ENCODE measurements at places on chromosomes 4 and X. TPM values are rescaled to one million over a fixed set of nuclear protein-coding genes. Genes with fewer than 3 reads are reported as not detected.

NR3C2 gene
- 14.1 TPM for polyA plus RNA-seq

ERCC6L gene
- 1.7 TPM for polyA plus RNA-seq

RAB40AL gene
- not detected for polyA plus RNA-seq

FOXR2 gene
- polyA plus RNA-seq = not detected

TACR3 gene
- 7.3 TPM for polyA plus RNA-seq

RS1 gene
- polyA plus RNA-seq = not detected

GRCh38 chr4:97627750-97628149, 515.5 kb downstream of the STPG2 start:
- no peak for DNase-seq

GRCh38 chr4:56681853-56682525, 893 bp upstream of the HOPX start:
- DNase-seq = no peak

- no peak for DNase-seq
Observed at GRCh38 chrX:9148615-9149399, 114.9 kb upstream of the FAM9B start.

GRCh38 chrX:8067754-8068462, 103.2 kb downstream of the VCX2 start:
- no peak for DNase-seq

- DNase-seq = no peak
Observed at GRCh38 chr4:99483636-99484035, 27.2 kb upstream of the C4orf17 start.

DNA sequence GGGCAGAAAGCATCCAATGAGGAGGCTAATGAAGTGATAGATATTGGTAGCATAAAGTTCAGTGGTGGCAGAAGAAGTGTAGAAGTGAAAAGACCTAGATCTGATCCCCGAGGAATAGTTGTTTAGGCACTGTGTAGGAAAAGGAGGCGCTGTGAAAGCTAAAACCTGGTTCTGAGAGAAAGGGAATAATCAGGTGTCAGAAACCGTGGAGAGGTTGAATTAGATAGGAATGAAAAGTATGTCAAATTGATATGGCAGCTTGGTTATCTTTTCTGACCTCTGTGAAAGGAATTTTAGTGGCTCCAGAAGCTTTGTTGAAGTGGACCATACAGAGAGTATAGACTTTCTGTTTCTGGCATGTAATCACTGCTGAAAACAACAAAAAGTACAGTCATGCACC, 30.8 kb upstream of the CCDC160 start:
- no peak for DNase-seq

DNA sequence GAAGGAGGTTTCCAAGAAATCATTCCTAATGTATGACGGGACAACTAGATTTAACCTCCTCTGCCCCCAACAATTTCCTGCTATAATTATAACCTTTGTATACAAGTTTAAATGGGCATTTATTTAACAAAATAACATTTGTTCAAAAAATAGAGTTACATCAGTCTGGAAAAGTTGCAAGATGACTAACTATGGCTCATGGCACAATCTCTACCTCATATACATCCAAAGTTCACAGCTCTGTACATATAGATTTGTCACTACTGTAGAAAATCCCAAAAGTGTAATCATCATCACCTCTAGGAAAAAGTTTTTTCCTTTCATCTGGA, 3.8 kb upstream of the RPS6KA3 start:
- DNase-seq = no peak

DNA sequence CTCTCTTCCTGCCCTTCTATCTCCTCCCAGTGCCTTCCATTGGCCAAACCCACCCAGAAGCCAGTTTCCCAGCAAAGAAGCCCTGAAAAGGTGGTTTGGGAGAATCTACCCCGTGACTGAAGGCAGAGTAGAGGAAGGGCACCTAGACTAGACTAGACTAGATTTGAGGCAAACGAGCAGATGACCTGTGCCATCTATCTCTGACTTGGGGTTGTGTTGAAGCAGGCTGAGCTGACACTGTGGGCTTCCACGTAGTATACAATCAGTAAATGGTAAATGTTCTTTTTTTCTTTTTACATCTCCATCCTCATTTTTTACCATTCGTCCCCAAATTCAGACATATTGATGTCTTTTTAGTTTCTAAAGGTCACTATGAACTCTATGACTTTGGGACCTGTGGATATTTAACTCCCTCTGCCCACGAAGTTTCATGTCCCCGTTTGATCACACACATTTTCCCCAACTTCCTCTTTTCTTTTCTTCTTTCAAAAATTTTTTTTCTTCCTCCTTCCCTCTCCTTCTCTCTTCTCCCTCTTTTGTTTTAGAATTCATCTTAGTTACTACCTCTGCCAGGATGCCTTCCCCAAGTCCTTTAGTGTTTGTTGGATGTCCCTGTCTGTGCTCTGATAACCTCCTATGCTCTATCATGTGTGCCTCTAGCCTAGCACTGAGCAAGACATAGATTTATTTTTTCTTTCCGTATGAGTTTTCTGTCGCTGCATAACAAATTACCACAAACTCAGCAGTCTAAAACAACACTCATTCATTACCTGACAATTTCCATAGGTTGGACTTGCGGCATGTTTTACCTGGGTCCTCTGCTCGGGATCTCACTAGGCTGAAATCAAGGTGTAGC, 6.2 kb upstream of the AFF1 start:
- DNase-seq = no peak

DNA sequence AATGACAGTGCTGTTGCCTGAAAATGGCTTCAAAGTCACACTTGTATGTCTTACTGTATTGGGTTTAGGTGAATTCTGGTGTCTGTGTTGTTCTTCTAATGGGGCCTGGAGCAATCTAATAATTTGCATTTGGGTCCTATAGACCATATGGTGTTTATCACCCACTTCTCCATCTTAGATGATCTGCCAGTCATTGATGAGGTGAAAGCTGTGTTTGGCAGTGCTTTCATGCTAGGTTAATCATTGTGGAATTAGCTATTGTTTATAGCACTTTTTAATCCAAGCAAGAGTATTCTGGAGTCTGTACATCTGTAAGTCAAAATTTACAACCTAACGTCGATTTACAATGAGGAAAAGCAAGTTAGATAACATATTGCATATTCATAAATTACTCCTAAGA, 572.2 kb upstream of the MAGEB2 start:
- DNase-seq = no peak

DNA sequence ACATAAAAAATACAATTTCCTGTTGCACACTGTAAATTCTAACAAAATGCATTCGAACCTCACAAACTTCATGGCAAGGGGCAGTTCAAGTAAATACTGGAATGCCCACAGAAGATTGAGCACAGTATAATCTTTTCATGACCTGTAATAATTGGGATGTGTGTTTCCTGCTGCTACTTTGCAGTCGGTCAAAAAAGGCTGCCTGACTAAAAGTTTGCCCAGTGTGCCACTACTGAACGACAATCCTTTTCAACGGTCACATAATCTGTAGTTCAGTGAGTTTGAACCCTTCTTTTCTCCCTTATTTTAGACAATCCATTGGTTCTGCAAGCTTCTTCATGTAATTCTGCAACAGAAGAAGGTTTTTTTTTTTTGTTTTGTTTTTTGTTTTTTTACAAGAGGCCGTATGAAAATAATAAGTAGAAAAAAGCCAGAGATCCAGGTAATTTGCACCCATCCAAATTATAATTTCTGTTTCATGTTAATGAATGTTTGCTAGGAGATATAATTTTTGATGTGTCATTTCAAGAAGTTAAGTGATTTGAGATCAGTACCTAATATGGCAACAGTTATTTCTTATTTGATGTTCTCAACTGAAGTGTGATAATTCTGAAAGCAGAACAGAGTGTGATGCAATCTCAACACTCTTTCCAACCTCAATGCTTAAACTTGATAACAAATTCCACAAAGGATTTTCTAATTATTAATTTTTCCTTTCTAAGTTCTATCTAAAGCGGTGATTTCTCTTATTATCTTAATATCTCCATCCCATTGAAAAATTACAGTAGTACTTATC, 237.6 kb downstream of the FSTL5 start:
- no peak for DNase-seq

- no peak for DNase-seq
Observed at GRCh38 chr4:128123036-128123435, 61.9 kb downstream of the LARP1B start.

- no peak for DNase-seq
Observed at GRCh38 chr4:139152249-139152648, 24.8 kb downstream of the ELF2 start.

DNA sequence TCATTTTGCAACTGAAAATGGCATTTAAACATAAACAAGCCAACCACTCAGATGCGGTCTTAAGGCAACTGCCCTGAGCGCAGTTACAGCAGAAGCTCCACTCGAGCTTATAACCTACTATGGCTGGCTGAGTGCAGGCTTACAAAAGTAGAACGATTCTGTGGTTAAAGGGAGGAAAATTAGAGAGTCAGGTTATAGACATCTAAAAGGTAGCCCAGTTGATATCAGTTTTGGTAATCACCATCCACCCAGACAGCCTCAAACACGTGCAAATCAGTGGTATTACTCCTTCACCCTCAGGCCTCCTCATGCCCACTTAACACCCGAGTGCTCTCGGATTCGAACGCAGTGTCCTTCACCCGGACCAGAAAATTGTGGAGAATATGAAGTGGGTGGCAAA, 3.1 kb downstream of the LEF1 start:
- no peak for DNase-seq

DNA sequence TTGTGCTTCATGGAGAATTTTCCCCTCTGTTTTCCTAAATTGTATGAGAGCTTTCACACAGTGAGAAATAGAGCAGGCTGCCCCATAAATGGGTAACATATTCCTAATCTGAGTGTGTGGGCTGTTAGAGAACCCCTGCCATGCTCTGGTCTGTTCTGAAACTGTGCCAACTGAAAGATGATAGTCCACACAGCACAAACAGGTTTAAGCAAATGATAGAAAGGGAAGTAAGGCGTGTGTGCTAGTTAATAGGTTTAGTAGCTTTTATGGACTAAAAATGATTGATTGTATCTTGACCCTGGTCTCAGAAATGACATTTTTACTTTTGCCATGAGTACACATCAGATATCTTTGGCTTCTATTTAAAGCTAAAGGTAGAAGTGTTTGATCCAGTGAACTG, 106.2 kb downstream of the PRRG1 start:
- no peak for DNase-seq

- DNase-seq = no peak
Observed at GRCh38 chrX:40158036-40158706, 60.4 kb upstream of the BCOR start.

- DNase-seq = no peak
Observed at GRCh38 chrX:49282647-49283011, 13.0 kb downstream of the PPP1R3F start.
